Esophagus mucosa (tissue), 1 donor: ENCODE measurements at places on chromosomes 11 and 22.

GRCh38 chr11:45704635-45705034, 39.2 kb upstream of the CHST1 start:
- no peak for ATAC-seq

GRCh38 chr11:61154528-61154927, 6.7 kb downstream of the VPS37C start:
- no peak for ATAC-seq

DNA sequence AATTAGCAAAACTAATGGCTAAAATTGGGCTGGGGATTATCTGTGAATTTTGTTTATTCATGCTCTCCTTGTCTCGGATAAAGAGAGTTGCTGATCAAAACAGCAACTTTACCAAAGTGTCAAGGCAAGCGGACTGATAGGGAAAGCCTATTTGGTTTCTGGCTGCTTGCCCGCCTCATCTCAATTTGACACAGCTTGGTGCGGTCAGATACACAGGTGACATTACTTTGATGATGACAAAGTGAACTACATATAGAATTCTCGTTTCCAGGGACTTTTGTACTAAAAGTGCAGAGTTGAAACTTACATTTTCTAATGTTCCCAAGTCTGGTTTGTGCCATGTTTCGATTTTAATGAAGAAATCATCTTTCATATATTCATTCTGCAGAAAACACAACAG, 22.8 kb downstream of the PITPNB start:
- ATAC-seq: no peak

DNA sequence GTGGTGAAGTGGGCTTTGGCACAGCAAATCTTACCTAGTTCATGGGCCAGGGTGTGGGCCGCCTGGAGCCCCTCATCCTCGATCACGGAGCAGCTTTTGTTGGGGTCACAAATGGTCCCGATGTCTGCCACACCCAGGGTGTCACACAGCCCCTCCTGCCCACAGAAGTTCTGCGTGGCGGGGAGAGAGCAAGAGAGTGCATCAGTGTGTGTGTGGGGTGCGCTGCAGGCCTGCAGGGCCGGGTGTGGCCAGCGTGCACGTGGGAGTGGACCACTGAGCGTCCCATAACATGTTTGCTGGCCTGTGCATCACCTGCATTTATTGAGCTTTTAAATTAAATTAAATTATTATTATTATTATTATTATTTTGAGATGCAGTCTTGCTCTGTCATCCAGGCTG, 11.5 kb downstream of the ADAMTS8 start:
- no peak for ATAC-seq

DNA sequence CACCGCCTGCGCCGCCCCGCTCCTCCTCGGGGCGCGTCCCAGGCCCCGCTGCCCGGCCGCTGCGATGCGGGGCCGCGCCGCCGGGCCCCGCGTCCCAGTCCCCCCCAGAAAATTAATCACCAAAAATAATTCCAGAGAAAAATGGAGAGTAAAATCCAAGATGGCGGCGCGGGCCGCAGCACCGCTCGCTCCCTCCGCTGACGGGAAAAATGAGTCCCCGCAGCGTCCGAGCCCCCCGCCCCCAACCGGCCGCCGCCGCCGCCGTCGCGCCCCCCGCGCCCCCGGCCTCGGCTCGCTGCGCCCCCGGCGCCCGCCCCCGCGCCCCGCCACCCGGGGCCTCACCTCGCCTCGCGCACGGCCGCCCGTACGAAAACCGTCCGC, at the start of gene KMT5B:
TSS of gene KMT5B (minus strand) at position 162 of the 381 bp plus-strand sequence. CDS start 23,220 bp downstream, outside the sequence.
- no peak for ATAC-seq

DNA sequence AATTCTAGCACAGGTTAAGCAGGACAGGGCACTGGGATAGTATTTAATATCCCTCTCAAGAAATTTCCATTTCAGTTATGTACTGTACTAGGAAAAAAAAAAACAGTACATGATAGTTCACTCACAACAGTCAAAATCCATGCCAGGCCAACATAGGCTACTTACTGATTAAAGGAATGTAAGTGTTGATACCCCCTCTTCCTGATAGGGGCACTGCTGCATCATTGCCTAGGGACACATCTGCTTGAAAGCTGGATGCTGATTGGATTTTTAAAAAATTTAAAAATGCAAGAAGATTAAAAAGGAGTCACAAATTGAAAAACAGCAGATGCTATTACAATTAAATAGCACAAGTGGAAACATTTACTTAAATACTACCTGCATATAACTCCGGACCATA, 43.4 kb downstream of the APOL5 start:
- no peak for ATAC-seq

DNA sequence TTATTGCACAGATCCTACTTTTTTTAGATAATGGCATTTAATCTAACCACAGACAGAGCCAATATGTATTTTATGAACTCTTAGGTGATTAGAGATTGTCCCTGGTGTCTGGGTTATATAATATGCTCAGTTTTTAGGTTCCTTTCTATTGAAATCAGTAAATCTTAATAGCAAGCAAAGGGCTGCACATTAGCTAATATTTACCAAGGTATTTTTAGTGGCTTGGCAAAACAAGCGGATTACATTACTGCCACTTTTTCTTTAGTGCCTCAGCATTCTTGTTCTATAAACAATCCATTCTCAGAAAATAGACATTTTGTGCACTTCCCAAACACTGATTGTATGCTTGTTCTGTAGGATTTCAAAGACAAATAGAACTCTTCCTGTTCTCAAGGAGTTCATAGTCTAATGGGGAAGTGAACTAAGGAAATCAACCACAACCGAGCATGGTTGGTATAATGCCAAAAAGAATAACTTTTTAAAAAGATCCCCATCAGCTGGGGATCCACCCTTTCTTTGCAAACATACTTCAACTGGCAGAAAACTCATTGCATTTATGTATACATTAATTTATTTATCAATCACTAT, 23.8 kb downstream of the KCNJ1 start:
- ATAC-seq: no peak

- ATAC-seq: no peak
These were observed 25.9 kb upstream of the HTATIP2 start for GRCh38 chr11:20337526-20338154.

DNA sequence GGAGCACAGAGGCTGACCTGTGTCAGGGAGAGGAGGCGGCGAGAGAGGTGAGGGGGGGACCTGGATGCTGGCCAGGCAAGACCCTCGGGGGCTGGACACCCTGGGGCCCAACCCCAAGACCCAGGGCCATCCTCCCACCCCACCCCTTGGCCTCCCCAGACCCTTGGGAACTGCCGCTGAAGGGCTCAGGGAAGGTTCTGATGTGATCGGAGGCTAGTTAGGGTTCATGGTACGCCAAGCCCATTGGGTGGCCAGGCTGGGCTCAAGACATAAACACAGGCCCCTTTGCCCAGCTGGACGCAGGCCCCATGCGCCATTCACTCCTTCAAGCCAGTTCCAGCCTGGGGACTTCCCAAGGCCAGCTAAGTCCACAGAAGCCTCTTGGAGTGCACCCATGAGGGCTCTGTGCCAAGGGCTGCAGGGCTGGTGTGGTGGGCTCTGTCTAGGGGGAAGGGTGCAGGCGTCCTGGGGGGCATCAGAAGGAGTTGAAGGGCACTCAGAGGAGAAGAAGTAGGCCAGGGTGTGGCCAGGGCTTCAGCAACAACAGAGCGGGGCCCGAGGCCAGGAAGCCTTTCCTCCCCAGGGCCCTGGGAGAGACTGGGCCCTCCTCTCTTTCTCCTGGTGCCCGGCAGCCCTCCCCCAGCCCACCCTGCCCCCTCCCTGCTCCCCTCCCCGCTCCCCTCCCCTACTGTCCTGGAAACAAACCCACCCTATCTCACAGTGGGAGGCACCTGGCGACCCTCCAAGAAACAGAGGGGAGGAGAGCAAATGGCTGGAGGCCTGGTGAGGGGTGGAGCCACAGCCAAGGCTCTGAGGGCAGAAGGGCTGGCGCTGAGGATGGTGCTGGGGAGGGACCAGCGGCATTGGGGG, 12.9 kb downstream of the TSPAN32 start:
- no peak for ATAC-seq

GRCh38 chr11:128803449-128804245, 63.4 kb downstream of the KCNJ1 start:
- no peak for ATAC-seq

DNA sequence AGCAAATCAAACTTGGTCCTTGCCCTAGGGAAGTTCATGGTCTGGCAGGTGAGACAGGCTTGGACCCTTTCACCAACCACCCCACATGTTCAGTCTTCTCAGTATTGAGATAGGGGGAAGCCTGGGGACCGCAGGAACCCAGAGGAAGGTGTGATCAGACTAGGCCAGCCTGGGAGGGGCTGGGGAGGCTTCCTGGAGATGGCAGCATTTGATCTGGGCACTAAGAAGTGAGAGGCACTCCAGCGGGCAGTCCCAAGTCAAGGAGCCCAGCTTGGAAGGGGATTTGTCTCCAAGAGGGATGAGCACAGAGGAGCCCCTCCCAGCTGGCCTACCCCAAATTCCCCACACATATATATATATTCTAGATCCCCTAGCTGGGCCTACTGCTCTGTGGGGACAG, 5.4 kb downstream of the LRRC32 start:
- ATAC-seq: no peak

- ATAC-seq: no peak
These were observed 7.7 kb upstream of the SLC22A8 start for GRCh38 chr11:63023222-63023814.

GRCh38 chr11:110128161-110128560, 35.0 kb downstream of the ZC3H12C start:
- ATAC-seq: no peak

DNA sequence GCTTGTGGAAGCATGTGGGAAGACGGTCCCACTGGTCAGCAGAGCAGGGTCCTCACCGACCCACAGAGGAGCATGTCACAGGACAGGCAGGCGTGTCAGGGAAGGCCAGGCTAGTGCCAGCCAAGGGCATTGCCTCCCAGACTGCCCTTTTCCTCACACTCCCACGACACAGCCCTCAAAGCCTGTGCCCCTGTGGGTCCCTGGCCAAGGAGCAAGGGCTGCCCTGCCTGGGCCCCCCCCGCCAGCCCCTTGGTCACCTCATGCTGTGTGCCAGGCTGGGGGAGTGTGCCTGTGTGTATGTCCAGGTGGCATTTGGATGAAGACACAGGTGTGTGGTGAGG, 74.7 kb downstream of the MED15 start:
- ATAC-seq: no peak

GRCh38 chr22:24117942-24118341, 63.3 kb upstream of the SUSD2 start:
- ATAC-seq: no peak

- ATAC-seq: no peak
These were observed 389 bp upstream of the CASP12 start for GRCh38 chr11:104898685-104899013.

DNA sequence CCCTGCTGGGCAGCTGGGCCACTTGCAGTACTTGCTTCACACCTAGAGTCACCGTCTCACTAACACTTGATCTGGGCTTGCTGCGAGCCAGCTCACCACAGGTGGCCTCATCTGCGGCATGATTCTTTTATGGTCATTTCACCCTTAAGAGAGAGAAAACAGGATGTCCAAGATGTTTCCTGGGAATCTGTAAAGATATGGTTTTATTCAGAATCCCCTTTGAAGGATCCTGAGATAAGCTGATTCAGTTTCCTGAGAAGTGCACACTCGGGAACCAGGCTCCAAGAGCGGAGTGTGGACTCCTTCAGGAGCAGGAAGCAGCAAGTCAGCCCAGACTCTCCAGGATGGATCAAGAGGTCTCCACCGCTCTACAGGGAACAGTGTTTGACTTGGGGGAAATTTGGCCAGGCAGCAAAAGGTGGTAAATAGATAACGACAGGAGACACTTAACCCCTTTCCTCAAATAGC, 21.8 kb upstream of the TP53AIP1 start:
- no peak for ATAC-seq

DNA sequence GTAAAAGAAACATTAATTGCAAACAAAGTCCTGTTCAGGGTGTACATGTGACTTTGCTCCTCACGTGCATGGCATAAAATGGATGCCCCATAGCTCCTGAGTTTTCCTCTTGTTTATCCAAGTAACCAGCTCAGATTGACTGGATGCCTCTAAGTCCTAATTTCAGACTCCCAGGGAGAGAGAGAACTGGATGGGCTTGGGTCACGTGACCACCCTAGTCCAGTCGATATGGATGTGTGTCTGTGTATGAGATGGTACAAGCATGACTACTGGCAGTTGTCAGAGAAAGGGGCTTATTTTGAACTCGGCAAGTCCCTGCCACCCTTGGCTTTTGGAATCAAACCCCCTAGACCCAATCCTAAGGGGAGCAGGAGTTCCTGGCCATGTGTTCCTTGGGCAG, 35.4 kb upstream of the PLET1 start:
- no peak for ATAC-seq

- ATAC-seq: no peak
These were observed 995.2 kb downstream of the NTM start for GRCh38 chr11:132365650-132366049.

DNA sequence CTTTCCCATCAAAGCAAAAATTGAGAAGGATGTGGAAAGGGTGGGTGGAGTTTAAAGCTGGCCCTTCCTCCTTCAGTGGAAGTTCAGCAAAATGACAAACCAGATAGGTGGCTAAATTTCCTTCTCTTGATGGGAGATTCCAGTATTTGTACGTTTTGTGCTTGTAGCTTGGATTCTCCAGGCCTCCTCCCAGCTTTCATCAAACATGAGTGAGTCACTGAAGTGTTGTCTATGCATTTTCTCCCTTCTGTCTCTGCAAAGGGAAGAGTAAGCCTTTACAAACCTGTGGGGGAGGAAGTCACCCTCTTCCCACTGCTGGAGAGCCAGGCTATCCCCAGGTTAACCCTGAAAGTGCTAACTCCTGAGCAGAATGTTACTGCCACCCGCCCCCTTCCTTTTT, 6.4 kb downstream of the MARK2 start:
- peak; percentile 58 for ATAC-seq

DNA sequence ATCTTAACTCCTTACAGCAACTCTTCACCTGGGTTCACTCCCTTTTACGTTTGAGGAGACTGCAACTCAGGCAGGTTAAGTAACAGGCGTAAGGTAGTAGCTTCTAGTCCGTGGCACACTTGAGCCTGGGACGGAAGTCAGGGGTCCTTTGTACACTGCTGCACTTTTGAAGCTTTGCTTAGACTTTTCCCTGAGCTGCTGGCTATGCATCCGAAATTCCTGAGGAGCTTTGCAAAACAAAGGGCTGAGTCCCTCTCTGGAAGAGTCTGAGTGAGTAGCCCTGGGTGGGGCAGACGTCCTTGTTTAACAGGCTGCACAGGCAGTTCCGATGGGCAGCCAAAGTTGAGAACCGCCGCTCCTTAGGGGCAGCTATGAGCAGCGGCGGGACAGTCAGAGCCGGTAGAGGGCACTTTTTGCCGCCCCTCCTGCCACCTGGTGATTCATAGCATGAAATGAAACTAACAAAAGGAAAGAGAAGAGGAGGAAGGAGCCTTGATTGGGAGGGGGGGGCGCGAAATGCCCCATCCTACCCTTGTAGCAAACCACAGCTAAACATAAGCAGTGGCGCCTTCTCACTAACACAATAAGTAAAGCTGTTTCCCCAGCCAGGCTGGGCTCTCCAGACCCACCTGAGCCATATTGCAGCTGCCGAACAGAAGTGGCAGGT, 1.4 kb downstream of the TMEM109 start:
- peak; percentile 77 for ATAC-seq
